ENCODE measurements at places on chromosomes 12 and 14.

DNA sequence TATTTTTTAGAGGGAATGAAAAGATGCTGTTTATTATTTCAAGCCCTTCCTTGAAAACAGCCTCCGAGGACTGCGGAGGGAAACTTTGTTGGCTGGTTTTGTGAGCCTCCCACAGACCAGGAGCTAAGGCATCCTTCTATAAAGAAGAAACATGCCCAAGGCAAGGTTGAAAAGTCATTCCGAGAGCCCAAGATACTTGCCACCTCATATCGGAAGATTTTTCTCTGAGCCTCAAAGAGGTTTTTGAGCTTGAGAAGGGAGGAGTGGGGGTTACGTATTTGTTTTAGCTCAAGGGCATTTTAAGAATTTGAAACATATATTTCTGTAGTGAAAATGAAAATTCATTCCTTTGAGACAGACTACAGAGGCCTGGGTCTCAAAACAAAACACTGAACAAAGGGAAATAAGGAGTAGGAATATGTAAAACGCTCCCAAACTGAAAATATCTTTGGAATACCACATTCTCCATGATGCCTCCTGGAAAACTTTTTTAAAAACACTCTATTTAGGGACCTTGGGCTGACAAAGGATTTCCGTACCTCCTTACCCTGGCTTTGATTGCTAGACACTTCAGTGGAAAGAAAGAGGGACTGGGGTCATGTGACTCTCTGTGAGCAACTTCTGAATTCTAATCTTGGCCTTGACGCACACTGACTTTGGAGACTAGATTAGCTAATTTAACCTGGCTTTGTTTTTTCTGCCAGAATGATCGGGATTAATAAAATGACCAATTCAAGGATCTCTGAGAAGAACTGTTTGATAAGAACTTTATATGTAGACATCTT, 180.9 kb downstream of the SRGAP1 start:
- no peak overlapping the region for H3K27ac ChIP-seq
- no peaks in the 10 kb centered on the region for H3K4me1 ChIP-seq
- DNase-seq = no peak
- H3K4me3 ChIP-seq = no peak overlapping the region
- no peaks in the 10 kb centered on the region for H3K36me3 ChIP-seq

GRCh38 chr14:21063479-21063878, 5.9 kb downstream of the RNASE8 start:
- H3K27me3 ChIP-seq = no peaks in the 10 kb centered on the region
- peaks cover 12% of the 10 kb centered on the region for H3K4me1 ChIP-seq
- H3K27ac ChIP-seq = no peak overlapping the region
- H3K36me3 ChIP-seq = no peaks in the 10 kb centered on the region
- no peak overlapping the region for H3K4me3 ChIP-seq
- no peak for DNase-seq

DNA sequence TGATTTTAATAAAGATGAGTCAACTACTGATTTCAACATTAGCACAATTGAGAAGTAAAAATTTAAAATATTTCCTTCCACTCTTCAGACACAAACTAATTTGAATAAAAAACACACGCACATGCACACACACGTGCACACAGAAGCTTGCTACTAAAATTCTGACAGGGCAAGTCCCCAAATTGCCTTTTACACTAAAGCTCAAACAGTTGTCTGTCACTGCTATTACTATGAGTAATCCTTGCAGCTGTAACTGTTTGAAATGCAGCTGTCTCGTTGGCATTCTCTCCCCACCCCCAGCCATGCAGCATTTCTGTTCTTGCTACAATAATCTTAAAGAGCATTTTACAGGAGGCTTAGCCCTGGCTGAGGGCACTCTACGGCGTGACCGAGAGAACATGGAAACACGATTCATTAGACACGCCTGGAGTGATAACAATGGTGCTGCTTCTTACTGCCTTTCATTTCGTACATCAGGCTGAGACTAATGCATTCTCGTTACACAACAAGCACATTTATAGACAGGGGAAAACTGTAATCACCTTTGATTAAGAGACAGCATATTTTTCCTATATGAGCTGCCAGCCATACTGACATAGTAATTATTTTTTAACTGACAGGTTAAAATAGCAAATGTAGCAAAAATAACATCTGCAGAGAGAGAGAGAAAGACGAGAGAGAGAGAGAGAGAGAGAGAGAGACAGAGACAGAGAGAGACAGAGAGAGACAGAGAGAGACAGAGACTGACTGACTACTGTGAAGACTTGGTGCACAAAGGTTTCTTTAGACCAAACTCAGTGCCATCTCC, 153.8 kb downstream of the MED13L start:
- peaks cover 46% of the 10 kb centered on the region for H3K4me1 ChIP-seq
- H3K27me3 ChIP-seq = no peaks in the 10 kb centered on the region
- DNase-seq = peak; percentile 71
- H3K27ac ChIP-seq = peak overlapping the region; percentile 29

- H3K4me1 ChIP-seq = no peaks in the 10 kb centered on the region
- no peak overlapping the region for H3K27ac ChIP-seq
- no peak for DNase-seq
- H3K36me3 ChIP-seq = no peaks in the 10 kb centered on the region
Measured at GRCh38 chr12:27396216-27396815, 50.2 kb upstream of the SMCO2 start.

- no peak for DNase-seq
- no peaks in the 10 kb centered on the region for H3K27me3 ChIP-seq
- no peaks in the 10 kb centered on the region for H3K36me3 ChIP-seq
- no peaks in the 10 kb centered on the region for H3K4me1 ChIP-seq
- H3K27ac ChIP-seq = no peak overlapping the region
- no peak overlapping the region for H3K4me3 ChIP-seq
Measured at GRCh38 chr14:98961191-98961590, 310.8 kb downstream of the BCL11B start.

DNA sequence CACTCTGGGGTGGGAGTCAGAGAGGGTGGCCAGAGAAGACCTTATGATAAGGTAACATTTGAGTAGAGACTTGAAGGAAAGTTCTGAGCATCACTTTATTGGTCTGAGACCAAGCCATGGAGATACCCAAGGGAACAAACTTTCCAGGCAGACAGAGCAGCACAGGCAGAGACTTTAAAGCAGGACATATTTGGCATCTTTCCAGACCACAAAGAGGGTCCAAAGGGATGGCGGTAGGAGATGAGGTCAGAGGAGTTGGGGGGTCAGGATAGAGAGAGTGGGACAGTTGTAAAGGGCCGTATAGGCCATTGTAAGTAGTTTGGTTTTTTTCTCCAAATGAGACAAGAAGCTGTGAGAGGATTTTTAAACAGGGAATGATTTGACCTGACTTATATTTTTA, 344.4 kb downstream of the SEC23A start:
- no peaks in the 10 kb centered on the region for H3K36me3 ChIP-seq

- H3K27ac ChIP-seq = no peak overlapping the region
- no peak for DNase-seq
- H3K36me3 ChIP-seq = no peaks in the 10 kb centered on the region
Measured at GRCh38 chr12:121112496-121112895, 20.2 kb upstream of the P2RX7 start.

DNA sequence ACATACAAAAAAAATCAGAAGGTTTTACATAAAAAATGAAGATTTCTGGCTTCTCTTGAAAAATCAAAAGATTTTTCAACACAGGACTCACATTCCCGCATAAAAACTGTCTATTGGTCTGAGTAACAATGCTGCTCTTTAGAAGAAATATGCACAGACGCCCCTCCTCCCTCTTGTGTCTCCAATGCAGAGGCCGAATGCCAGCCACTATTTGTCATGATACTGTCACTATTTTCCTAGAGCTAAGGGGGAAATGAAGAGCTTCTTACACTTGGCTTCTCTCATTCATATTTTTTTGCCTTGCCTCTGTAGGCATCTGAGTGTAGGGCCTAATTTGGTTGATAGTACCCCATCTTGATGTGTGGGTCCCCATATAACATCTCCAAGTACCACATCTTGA, 98.0 kb downstream of the BBS10 start:
- no peak overlapping the region for H3K27ac ChIP-seq
- H3K27me3 ChIP-seq = no peaks in the 10 kb centered on the region
- no peaks in the 10 kb centered on the region for H3K36me3 ChIP-seq
- no peak for DNase-seq
- no peak overlapping the region for H3K4me3 ChIP-seq

DNA sequence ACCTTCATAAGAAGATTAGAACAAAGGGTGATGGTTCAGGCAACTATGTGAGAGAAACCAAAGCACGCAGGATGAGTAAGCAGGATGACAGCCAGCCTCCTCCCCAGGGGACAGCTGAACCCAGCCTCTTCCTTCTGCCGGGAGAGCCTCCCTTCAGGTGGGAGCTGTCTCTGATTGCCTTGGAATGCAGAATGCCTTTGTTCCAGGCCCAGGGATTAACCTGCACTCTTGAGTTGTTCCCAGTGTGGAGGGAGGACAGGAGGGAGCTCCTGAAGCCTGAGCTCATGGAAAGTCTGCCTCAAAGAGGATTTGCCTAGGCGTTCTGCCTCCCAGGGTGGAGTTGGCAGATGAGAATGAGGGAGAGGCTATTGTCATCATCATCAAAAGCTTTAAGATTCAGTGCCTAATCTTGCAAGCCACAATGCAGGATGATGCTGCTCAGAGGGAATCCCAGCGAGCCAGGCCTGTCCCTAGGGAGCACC, 3.6 kb upstream of the KRT6A start:
- no peaks in the 10 kb centered on the region for H3K4me1 ChIP-seq
- no peak overlapping the region for H3K27ac ChIP-seq
- no peak overlapping the region for H3K4me3 ChIP-seq
- peak; percentile 12 for DNase-seq
- no peaks in the 10 kb centered on the region for H3K27me3 ChIP-seq
- H3K36me3 ChIP-seq = no peaks in the 10 kb centered on the region

GRCh38 chr14:50750323-50750722, 80.6 kb downstream of the NIN start:
- H3K4me1 ChIP-seq = no peaks in the 10 kb centered on the region
- no peak overlapping the region for H3K4me3 ChIP-seq
- no peaks in the 10 kb centered on the region for H3K27me3 ChIP-seq
- DNase-seq = no peak

Measured in neuronal stem cell (in vitro differentiated cells).